ENCODE measurements at places on chromosomes 5 and 9.

- no peak for DNase-seq
Observed at GRCh38 chr5:149216496-149216895, 55.2 kb upstream of the AFAP1L1 start.

GRCh38 chr5:38451074-38451725 lies 105.2 kb downstream of the LIFR start:
- no peak for DNase-seq

DNA sequence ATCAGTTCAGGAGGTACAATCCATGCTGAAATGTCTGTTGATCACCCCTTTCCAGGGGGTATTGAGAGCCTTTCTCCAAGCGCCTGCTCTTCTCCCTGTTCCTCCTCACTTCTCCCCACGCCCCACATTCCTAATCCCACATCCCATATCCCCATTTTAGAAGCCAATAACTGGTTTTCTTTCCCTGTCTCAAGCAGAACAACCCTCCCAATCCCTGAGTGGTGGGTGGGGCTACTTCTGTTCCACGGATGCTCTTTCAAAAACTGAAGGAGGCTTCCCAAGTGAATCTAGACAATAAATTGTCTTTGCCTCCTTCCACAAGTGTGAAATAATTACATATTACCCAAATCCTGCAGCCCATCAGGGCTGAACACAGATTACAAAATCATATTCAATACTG lies 77.0 kb upstream of the SEMA6A start:
- no peak for DNase-seq

DNA sequence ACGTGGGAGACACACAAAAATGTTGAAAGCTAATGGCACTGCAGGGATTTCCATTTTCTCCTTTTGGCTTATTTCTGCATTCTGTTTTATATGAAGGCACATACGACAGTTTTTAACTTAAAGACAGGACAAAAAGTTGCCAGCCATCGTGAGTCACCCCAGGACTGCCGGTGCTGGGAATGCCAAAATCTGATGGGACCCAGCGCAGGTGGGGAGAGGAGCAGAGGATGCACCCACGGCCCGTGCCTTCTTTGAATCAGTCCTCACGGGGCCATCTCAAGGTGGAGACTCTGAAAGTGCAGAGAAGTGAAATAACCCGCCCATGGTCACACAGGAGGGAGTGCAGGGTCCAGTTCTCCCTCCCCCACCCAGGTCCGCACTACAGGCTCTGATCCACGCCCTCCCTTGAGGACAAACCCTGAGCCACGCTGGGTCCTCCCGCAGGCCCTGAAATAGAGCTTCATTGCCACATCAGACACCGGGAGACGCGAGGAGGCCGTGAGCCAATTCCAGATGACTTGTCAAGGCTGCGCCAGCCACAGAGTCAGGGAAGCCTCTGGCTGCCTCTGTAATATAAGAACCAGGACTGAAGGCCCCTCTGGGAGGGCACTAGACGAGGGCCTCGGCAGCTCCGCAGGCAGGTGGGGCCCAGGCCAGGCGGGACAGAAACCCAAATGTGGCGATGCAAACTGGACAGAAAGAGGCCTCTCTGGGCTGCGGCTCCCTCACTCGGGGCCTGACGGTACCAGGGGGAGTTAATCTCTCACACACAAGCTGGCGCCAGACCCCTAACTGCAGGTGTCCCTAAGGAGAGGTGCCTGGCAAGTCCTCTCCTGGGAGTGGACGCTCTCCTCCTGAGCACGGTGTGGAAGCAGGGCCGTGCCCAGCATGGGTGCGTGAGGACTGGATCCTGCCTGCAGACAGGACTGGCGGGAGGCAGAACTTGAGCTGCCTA lies 22.9 kb downstream of the ADAMTS2 start:
- DNase-seq, result no peak

DNA sequence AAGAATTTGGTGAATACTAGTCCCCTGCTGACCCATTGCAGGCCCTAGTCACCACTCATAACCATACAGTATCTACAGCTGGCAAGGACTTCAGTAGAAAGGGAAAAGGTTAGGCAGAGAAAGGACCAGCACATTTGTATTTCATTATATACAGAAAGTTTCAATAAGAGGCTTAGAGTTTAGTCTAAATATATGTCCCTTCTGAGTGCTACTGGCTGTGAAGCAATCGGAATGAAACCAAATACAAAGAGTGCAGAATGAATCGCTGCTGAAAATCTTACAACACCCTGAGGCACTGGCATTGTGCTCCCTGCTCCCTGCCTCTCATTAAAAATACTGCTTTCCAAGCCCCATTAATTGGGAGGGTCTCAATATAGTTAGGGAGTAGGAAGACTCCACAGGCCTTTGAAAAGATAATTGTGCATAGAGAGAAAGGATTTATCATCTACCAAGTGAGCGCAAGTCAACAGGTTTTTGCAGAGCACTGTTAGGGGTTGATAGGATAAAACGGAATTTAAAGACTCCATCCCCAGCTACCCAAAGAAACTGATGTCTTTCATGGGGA lies 110.8 kb downstream of the SLC1A3 start:
- no peak for DNase-seq

DNA sequence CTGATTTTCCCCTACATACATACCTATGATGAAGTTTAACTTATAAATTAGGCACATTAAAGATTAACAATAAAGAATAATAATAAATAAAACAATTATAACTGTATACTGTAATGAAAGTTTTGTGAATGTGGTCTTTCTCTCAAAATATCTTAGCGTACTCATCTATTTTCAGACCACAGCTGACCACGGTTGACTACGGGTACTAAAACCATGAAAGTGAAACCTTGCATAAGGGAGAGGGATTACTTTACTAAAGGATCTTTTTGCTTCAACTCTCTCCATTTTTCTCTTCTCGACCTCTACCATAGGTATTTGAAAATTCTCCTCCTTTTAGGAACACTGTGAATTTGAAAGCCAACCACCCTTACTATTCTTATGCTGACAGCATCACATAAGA lies 475.5 kb downstream of the CETN3 start:
- no peak for DNase-seq

GRCh38 chr5:84623019-84623418 lies 238.3 kb upstream of the EDIL3 start:
- no peak for DNase-seq

DNA sequence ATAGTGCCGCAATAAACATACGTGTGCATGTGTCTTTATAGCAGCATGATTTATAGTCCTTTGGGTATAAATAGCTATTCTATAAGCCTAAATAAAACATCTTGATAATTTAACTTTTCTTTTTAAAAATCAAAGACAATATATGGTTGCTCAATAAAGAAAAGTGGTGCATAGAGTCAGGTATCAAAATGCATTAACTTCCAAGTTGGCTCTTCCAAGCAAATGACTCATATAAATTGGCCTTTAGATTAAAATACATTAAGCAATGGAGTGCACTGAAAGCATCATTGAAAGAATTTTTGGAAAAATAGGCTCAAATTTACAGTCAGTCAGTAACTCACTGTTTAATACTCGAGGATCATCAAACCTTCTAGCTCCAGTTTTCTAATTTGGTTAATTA lies 106.6 kb downstream of the PLCXD3 start:
- DNase-seq, result no peak

DNA sequence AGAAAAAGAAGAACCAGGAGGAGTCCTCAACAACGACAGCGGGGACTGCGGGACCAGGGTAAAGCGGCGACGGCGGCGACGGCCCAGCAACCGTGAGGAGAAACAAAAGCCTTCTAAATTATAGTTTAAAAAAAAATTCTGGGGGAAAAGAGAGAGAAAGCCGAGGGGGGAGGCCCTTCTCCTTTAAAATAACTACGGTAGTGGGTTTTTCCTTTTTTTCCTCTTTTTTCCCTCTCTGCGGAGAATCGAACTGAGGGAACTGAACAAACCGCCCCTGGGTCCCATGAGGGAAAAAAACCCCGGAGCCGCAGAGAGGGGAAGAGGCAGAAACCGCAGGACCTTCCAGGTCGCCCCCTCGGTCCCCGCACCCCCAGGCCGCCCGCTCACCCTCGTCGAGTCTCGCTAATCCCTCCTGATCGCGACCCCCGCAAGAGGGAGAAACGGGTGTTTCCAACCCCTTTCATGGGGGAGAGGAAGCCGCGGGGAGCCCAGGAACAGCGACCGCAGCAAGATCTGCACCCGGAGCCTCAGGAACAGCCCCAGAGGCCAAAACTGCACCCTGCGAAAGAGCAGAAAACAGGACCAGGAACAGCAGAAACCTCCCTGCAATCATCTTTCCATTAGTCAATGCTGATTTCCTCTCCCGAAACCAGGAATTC lies 453 bp downstream of the CPEB4 start:
- DNase-seq, result no peak

DNA sequence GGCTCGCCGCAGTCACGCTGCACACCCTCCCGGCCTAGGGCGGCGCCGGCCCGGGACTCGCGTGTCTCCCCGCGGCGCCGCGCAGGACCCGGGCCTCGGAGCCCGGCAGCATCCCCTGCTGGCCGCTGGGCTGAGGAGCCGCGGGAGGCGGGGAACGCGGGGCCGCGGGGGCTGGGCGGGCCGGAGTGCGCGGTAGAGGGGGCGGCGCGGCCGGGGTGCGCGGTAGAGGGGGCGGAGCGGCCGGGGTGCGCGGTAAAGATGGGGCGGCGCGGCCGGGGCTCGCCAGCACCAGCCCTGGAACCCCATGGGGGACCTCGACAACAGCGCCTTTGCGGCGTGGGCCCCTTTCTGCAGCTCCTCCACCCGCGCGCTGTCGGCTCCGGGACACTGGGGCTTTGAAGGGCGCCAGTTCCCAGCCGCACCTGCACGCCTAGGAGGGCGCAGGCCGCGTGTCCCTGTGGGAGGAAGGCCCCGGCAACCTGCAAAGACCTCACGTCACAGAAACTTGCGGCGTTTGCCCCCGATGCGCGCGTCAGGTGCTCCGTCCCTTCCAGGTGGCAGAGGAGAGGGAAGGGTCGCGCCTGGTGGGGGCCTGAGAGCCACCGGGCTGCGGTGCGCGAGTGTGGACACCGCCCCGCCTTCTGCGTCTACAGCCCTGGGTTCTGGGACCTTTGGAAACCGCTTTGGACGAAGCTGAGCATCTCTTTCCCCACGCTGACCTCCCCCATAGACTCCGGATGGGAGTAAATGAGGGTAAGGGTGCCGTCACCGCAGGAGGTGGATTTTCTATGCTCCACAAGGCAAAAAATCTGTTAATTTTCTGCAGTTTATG lies 49.6 kb downstream of the NSUN2 start:
- DNase-seq, result peak; percentile 82

DNA sequence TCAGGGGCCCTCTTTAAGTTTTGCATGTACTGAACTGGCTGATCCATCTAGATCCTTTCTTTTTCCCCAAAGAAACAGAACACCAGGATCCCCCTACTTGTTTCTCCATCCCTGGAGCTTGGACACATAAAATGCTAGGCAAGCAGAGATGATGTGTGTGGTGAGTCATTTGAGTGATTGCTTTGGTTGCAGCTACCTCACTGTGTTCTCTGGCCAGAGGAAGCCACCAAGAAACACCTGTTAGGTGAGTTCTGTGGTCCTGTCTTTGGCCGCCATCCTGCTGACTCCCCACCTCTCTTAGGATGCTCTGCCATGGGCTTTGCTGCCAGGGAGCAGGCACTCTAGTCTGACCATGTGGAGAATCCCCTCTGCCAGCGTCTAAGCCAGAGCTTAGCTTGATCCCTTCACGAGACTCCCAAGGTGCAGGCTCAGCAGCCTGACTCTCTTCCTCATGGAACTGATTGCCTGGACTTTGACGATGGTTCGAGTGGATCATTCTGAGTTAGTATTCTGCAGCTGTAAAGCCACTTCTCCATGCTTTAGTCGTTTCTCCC lies 27.3 kb upstream of the DENND1A start:
- DNase-seq, result no peak

GRCh38 chr9:122742003-122742402 lies at the start of gene OR1L6:
TSS of gene OR1L6 (plus strand) at chr9:122742303. CDS start at chr9:122749848, 7,545 bp downstream.
- DNase-seq, result no peak

DNA sequence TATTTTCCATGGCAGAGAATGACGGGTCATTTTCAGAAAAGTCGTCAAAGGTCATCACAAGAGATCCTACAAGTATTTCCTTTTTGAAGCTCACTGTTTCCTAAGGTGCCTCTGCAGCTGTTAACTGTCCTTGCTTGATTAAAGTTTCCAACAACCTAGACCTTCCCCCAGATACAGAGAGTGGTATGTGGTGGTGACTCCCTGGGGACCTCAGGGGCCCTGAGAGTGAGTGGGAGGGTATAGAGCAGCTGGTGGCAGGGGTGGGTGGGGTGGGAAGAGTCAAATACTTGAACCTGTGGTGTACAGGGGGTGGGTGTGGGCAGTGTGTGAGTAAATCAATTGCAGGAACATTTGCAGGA lies 1.6 kb upstream of the CD72 start:
- DNase-seq, result no peak

DNA sequence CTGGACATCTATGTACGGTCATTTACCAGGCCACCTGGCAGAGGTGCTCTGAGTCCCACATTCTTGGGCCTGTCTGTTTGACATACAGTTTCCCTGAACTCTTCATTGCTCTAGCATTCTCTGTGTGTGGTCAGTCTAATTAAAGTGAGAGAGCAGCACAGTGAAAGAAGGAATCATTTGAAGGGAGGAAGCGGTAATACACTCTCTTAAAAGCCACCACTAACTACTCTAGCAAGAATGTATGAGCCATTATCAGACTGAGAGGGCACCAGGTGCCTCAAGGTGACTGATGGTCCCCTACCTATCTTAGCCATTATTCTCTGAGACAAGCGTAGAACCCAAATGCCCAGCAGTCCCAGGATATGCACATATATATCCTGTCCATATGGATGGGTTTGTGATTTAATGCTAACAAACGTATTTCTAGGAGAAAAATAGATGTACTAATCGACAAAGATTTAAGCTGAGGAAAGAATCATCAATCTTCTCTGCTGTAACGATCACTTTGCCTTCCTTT lies 527.2 kb downstream of the PRELID2 start:
- DNase-seq, result no peak

GRCh38 chr5:141674747-141675146 lies 7.3 kb downstream of the ARAP3 start:
- DNase-seq, result no peak

DNA sequence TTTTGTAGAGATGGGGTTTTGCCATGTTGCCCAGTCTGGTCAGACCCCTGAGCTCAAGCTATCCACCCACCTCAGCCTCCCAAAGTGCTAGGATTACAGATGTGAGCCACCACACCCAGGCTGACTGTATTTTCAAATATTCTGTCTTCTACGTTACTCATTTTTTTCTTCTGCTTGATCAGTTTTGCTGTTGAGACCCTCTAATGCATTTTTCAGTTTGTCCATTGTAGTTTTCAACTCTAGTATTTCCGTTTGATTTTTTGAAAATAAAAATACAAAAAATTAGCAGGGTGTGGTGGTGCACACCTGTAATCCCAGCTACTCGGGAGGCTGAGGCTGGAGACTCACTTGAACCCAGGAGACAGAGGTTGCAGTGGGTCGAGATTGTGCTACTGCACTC lies 10.5 kb upstream of the LRRC70 start:
- DNase-seq, result no peak

- DNase-seq, result no peak
Observed at GRCh38 chr5:159448-160172, 31.7 kb upstream of the LRRC14B start.

DNA sequence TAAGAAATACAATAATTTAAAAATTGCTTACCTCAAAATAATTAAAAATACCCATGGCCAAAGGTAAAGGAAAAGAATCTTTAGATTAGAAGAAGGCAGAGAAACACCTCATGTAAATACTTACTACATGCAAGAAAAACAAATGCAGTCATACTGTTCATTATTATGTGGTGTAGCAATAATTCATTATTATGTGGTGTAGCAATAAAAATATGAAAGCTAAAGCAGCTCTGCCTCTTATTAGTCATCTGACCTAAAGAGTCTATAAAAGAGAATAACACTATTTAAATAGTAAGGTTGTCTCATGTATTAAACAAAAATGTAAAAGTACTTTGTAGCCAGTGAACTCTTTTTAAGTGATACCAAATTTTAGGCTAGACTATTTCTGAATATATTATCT lies 6.6 kb downstream of the DTWD2 start:
- DNase-seq, result no peak

GRCh38 chr9:89684912-89685636 lies 80.3 kb downstream of the GADD45G start:
- DNase-seq, result no peak

Data from frontal cortex (tissue), 4 donors.